ENCODE measurements at places on chromosomes 12 and 14.

DNA sequence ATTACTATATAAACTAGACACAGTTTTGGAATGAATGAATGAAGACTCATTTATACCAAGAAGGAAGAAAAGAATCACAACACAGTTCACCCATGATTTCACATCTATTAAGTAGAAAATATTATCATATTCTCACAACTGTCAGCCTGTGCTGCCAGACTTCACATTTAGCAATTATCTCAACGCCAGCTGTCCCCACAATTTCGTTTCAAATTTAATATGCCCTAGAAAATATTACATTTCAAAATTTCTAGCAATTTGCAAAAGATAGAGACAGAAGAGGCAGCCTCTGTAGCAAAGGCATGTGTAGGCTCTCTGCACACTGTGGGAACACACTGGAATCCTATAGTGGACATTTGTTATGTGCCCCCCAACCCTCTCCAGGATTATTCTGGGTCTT is 83.6 kb downstream of the ANKS1B start:
- DNase-seq: no peak

- no peak for DNase-seq
Observed at GRCh38 chr12:79420146-79420618, 270.6 kb downstream of the PAWR start.

- DNase-seq: no peak
Observed at GRCh38 chr14:26525085-26525484, 72.7 kb downstream of the NOVA1 start.

DNA sequence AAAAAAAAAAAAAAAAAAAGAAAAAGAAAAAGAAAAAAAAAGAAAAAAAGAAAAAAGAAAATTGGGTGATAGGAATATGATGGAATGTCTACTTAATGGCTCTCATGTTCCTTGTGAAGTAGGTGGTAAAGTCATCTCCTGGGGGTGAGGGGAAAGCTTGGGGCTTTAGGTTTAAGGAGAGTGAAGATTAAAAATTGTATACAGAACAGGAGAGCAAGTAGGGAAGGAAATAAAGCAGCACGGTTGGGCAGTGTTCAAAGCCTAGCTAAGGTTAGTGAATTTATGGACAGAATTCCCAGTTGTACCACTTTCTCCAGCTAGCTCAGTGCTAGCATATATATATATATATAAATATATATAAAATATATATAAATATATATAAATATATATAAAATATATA is 40.0 kb upstream of the SLC2A13 start:
- DNase-seq: no peak
